ENCODE measurements at places on chromosomes 16 and 17. TPM values are rescaled to one million over a fixed set of nuclear protein-coding genes. Genes with fewer than 3 reads are reported as not detected.

- no peaks in the 10 kb centered on the region for H3K36me3 ChIP-seq
- H3K27ac ChIP-seq: no peak overlapping the region
- no peak for DNase-seq
- H3K4me1 ChIP-seq: no peaks in the 10 kb centered on the region
- H3K27me3 ChIP-seq: peaks cover under 1% of the 10 kb centered on the region
These were observed 84.6 kb upstream of the GRIN2A start for GRCh38 chr16:10266809-10267208.

- H3K36me3 ChIP-seq: no peaks in the 10 kb centered on the region
- H3K4me3 ChIP-seq: no peak overlapping the region
- H3K4me1 ChIP-seq: no peaks in the 10 kb centered on the region
- no peaks in the 10 kb centered on the region for H3K27me3 ChIP-seq
- DNase-seq: no peak
These were observed 2276.2 kb downstream of the TP53TG3F start for GRCh38 chr16:35735403-35736251.

Gene MARVELD3
- 9.3 TPM for total RNA-seq

Gene PRDM7
- total RNA-seq: not detected

DNA sequence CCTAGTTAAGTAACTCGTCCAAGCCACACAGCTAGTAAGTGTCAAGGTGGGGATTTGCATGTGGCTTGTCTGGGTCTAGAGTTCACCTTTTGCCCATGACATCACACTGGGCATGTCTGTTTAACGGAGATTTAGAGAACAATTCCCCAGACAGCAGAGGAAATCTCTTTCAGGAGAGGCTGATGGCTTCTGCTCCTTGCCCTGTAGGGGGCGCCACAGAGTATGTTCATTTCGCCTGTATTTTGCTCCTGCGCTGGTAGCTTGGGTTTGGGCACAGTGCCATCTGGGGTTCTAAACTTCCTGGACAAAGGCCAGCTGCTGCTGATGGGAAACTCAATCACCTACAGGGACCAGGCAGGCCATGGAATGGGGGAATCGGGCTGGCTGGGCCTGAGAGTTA, 20.4 kb downstream of the OTOA start:
- H3K36me3 ChIP-seq: no peaks in the 10 kb centered on the region
- no peaks in the 10 kb centered on the region for H3K4me1 ChIP-seq
- no peak overlapping the region for H3K27ac ChIP-seq
- H3K4me3 ChIP-seq: no peak overlapping the region
- DNase-seq: no peak

DNA sequence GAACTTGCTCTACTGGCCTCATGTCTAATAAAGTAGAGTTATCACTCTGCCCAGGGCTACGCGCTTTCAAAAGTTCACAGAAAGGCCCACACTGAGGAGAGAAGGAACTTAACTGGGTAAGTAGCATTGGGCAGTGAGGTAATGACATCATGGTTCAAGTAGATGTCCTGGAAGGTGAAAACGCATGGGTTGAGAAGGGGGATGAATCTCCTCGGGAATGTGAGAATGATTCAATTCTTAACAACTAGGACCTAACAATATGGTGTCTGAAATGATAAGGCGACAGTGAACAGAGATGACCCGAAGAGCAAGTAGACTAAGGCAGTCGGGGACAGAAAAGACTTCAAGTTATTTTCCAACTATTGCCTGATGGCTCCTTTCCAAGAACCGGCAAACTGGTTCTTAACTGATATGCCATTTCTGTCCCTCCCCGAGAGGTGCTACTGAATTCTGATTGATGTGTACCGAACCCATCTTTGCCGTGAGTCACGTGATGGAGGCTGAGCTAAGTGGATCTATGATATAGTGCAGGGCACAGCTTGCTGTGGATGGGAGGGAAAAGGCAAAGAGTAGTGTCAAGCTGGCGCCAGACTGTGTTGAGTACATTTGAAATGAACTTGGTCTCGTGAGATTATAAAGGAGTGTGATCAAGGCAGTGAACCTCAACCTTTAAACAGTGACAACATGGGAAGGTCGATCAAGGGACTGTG, 44.1 kb downstream of the MARCHF10 start:
- no peaks in the 10 kb centered on the region for H3K4me1 ChIP-seq
- H3K36me3 ChIP-seq: no peaks in the 10 kb centered on the region
- H3K27ac ChIP-seq: no peak overlapping the region
